ENCODE measurements at places on chromosomes 3 and 15.
A peak's percentile ranks its signal among the peaks of the same experiment; 100 is the strongest.

- peak; percentile 3 for DNase-seq
Measured at GRCh38 chr3:180782195-180782984, 103.1 kb upstream of the CCDC39 start.

- no peak for DNase-seq
Measured at GRCh38 chr15:67115586-67115969, 50.2 kb downstream of the SMAD3 start.

GRCh38 chr3:66395635-66396034 lies 105.2 kb downstream of the LRIG1 start:
- no peak for DNase-seq

DNA sequence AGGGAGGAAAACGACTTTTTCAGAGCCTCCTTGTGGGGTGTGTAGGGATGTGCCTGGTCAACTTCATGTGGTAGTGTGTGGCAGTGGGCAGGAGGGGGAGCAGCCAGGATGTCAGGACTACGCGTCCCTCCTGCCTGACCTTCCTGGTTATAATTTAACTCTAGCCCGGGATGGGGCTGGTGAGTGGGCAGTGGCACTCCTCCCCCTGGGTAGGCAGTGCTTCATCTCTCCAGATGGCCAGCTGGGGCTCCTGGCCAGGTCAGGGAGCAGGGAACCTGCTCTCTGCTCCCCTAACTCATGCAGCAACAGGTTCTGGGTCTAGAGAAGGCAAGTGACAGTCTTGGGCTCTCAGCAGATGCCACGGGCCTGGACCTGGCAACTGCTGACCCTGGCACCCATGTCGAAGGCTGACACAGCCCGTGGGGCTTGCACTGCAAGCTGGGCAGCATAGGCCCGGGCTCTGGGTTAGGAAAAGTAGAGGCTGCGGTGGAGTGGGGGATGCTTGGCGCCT lies 2.6 kb downstream of the ITIH4 start:
- no peak for DNase-seq

DNA sequence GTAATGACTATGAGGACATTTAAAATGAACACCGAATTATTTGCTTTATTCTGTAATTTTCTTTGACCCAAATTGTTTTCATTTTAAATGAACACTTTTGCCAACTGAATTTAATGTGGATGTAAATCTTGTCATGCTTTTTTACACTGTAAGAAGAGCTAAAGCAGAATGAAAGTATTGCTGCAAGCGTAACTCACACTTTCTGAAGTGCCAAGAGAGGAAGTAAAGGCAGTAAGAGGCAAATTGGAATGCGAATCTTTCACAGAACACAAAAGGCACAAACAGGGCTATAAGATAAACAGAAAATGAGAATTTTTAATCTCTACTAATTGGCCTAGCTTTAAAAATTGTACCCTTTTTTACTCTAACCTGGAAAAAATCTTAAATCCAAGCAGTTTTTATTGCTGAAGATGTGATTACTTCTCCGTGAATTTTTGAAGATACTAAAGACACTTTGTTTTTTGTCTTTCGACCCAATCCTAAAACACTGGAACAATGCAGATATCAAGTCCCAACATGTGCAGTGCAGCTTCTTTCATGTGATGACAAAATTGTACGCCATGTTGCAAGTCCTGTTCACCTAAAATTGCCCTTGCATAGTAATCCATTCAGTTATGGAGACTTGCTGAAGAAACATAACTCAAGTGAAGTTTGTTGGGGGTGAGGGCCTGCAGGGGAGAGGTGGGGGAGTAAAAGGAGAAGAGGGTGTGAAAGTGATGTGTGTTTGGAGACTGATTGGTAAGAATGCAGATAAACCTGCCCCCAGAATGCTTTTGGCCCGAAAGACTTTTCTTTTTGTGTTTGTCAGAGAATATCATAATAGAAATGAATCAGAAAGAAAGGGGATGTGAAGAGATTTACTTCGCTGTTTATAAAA lies 1.4 kb downstream of the ARID3B start:
- no peak for DNase-seq

DNA sequence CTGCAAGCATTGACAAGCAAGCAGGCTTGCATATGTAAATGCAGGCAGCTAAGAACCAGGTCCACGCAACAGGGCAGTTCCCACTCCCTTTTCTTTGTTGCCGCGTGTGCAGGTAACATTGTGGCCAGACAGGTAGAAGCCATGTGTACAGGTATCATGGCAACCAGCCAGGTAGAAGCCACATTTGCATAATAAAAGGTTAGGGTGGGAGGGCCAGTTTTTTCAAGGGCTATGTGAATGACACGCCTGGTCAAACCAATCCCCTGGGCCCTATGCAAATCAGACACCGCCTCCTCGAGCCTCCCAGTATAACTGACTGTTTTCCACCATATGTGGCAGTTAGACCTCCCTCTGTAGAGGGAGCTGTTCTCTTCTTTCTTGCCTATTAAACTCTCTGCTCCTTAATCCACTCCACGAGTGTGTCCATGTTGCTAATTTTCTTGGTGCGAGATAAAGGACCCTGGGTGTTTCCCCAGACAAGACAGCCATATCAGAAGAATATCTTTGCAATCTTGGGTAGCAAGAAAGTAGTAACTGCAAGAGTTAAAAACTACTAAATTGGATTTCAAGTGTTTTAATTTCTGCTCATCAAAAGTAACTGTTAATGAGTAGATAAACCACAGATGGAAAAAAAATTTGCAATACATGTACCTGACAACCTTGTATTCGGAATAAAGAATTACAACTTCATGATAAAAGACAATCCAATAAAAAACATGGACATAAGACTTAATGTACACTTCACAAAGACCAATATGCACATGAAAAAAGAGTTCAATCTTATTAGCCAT lies 21.8 kb downstream of the PCOLCE2 start:
- no peak for DNase-seq

DNA sequence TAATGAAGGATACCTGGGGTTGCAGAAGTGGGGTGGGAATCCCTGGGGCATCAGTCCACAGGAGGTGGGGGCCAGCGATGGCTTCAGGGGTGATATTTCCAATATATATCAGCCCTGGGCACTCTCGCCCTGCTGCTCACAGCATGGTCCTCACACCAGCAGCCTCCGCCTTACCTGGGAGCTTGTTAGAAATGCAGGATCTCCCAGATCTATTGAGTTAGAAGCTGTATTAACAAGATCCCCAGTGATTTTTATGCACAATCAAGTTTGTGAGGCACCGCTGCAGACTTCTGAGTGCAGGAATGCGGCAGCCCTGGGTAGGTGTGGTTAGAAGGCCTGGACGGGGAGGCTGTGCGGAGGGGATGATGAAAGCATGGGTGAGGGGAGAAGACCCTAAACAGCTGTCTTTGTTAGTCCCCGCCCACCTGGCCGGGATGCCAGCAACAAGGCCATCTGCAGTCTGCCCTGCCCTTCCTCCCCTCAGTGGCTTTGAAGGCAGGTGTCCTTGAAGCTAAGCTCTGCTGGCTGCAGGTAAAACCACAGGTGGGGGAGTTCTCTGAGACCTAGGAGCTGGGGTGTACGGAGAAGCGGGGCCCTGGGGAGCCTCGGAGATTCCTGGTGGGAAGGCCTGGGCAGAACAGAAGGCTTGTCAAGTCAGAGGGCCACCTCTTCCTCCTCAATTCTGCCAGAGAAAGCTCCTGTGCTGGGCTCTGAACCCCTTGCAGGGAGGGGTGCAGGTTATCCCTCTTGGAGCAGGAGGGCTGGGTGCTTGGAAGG lies 11.4 kb downstream of the FAM107A start:
- DNase-seq, result no peak

DNA sequence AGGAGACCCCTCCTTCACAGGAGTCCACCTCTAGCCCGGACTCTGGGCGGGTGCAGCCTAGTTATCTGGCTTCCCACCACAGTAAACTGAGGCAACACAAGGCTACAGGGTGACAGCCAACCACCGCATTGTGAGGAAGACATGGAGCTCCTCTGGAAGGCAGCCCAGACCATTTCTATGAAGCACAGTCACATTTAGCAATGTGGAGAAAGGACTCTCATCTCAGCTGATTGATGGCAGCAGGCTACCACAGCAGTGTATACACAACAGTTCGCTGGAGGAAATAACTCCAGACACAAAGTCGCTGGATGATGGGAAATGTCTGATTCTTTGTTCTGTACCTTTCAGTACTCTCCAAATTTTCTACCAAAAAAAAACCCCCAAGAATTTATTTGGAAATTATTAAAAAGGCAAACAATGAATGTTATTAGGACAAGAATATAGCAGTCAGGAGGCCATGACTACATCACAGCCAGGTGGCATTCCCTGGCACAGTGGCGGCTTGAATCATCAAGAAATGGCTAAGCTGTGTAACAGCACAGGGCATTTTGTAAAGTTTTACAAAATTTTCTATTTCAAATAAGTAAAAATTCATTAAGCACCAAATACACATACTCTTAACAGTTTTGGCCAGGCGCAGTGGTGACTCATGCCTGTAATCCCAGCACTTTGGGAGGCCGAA lies 40.1 kb downstream of the FAN1 start:
- no peak for DNase-seq

DNA sequence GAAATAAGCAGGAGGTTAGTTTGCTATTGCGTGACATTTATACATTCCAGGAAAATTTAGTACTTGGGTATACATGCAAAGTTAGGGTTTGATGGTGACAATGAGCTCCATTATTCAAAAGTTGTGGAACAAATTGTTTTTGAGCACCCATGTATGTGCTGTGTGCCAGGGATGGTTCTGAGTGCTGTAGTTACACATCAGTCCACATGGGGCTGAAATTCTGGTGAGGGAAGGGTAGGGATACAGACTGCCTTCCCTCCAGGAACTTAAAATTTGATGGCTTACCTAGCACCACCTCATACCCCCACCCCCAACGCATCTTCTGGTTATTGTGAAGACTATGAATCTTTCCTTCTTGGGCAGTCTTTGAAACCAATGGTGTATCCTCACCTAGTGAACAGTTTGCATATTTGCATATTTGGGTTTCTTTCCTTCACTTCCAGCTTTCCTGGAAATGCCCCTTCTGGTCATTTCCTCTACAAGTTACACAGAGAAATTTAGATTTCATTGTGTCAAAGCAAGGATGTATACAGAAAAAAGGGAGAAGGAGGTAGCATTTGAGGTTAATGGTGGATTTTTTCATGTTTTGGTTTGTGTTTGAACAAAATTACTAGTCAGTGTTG lies 222.0 kb upstream of the IL12A start:
- peak; percentile 76 for DNase-seq

DNA sequence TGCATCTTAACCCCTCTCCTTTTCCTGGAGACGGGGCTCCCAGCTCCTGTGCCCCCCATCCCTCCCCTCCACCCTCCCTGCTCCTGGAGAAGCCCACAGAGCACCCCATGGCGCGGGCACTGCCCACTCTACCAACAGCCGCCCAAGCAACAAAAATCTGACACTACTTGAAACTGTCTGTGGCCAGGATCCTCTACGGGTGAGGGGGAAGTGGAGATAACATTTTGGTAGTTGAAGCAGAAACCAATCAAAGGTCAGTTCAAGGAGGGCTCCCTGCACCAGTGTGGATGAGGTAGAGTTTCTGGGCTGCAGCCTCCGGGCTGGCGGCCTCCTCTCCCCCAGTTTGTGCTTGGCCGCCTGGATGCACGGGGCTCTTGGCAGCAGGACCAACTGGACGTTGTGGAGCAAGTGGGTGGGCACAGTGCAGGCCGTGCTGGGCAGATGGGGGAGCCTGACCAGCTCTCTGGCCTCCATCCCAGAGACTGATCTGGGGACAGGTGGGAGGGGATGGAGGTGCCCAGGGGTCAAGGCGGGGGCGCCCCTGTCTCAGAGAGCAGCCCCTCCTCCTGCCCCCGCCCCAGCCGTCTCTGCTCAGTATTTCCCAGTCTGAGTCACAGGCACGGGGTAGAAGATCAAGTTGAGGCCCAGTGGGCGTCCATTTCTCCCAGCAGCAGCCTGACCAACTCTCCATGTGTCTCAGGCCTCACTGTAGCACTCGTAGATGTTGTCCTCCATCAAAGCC lies 12.8 kb downstream of the H1-8 start:
- DNase-seq, result no peak

DNA sequence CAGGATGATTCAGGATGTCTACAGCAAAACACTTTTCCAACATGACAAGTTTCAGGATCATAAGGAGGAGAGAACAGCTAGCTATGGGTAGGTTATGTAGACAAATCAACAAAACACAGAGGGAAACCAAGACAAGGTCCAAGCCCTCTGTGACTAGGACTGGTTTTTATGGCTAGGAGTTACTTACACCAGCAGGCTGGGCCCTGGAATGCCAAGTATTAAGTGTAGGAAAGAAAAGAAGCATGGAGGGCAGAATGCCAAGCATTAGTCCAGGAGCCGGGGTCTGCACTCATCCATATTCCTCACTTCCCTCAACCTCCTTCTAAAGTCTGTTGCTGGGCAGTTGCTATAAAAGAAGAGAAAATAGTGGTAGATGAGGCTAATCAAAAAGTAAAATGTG lies 35.3 kb upstream of the PPP2R3A start:
- peak; percentile 16 for DNase-seq

DNA sequence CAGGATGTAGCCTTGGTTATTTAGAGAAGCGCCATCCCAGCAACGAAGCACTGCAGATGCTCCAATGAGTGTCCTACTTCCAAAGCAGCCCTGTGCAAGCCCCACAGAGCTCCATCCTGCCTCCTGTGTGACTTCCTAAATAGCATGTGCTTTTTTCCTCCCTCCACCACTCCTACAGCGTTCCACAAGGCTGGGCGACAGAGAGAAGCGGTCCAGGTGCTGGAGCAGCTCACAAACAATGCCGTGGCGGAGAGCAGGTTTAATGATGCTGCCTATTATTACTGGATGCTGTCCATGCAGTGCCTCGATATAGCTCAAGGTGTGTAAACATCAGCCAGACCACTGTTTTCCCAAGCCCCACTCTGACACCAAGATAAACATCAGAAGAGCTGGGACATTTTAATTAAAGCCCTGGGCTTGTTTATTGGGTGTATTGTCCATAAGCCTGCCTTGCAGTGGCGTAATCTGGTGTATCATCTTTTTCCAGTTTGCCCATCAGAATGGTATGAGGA lies 22.2 kb upstream of the RHO start:
- no peak for DNase-seq

GRCh38 chr3:52752045-52752660 lies 18.6 kb downstream of the NEK4 start:
- peak; percentile 53 for DNase-seq

- no peak for DNase-seq
Measured at GRCh38 chr15:69643476-69643875, 190.9 kb downstream of the RPLP1 start.

DNA sequence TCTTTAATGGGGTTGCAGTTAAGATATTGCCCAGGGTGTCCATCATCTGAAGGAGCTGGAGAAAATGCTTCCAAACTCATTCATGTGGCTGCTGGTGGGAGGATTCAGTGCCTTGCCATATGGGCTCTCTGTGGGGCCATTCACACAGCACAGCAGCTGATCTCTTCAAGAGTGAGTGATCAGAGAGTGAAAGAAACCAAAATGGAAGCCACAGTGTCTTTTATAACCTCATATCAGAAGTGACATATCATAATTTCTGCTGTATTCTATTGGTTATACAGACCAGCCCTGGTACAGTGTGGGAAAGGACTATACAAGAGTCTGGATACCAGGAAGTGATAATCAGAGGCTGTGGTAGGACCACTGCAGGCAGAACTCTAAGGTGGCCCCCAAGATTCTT lies 33.6 kb downstream of the HHLA2 start:
- DNase-seq, result no peak

- DNase-seq, result peak; percentile 1
Measured at GRCh38 chr3:110623571-110623970, 448.0 kb upstream of the NECTIN3 start.

Data from GM23248 (cell line).